Lower leg skin (tissue), 4 donors: ENCODE measurements at places on chromosomes 2 and 18.

- no peak for DNase-seq
Observed at GRCh38 chr18:35438480-35439234, 59.1 kb downstream of the INO80C start.

- no peak for DNase-seq
Observed at GRCh38 chr18:54440292-54440691, 82.6 kb downstream of the C18orf54 start.

DNA sequence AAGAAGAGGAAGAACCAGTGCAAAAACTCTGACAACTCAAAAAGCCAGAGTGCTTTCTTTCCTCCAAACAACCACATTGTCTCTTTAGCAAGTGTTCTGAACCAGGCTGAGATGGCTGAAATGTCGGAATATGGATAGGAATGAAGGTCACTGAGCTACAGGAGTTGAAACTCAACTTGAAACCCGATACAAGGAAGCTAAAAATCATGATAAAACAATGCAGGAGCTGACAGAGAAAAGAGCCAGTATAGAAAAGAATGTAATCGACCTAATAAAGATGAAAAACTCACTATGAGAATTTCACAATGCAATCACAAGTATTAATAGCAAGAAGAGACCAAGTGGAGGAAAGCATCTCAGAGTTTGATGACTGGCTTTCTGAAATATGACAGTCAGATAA lies 15.0 kb upstream of the EIF2AK3 start:
- DNase-seq: no peak

- no peak for DNase-seq
Observed at GRCh38 chr2:26845021-26845420, 2.9 kb upstream of the DPYSL5 start.

DNA sequence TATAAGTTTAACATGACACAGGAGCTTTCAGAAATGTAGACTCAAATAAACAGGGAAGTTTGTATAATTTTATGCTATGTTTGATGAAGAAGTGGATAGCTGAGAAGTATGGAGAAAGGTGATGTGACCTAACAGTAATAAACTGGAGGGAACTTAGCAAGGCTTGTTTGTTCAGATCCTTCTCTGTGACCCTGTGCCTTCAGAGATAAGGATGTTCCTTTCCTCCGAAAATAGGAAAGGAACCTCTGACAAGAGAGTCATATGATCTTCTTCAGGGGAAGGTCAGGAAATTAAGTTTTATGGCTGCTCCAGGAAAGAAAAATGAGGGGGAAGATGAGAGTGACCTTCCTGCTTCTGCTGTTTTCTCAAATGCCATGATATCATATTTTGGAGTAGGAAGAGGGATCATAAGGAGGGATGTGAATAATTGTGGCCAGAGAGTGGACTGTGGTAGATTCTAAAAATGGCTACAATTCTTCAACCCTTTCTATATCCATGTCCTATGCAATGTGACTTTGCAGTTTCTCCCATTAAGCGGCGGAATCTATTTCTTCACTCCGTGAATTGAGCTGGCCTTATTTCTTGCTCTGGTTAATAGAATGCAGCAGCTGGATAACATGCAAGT lies 8.5 kb upstream of the C2orf69 start:
- DNase-seq: no peak

GRCh38 chr2:176246331-176246730 lies 22.9 kb upstream of the MTX2 start:
- DNase-seq: no peak
